ENCODE measurements at places on chromosomes 3 and 15. TPM values are rescaled to one million over a fixed set of nuclear protein-coding genes. Genes with fewer than 3 reads are reported as not detected.
A peak's percentile ranks its signal among the peaks of the same experiment; 100 is the strongest.

GRCh38 chr15:48384616-48385015 lies 53.4 kb downstream of the DUT start:
- DNase-seq, result no peak

- DNase-seq, result no peak
Measured at GRCh38 chr15:48641416-48641815, 4.1 kb downstream of the FBN1 start.

- DNase-seq, result no peak
Measured at GRCh38 chr3:186366206-186366605, 4.2 kb upstream of the DGKG start.

GPR149 gene
- not detected for total RNA-seq

DNA sequence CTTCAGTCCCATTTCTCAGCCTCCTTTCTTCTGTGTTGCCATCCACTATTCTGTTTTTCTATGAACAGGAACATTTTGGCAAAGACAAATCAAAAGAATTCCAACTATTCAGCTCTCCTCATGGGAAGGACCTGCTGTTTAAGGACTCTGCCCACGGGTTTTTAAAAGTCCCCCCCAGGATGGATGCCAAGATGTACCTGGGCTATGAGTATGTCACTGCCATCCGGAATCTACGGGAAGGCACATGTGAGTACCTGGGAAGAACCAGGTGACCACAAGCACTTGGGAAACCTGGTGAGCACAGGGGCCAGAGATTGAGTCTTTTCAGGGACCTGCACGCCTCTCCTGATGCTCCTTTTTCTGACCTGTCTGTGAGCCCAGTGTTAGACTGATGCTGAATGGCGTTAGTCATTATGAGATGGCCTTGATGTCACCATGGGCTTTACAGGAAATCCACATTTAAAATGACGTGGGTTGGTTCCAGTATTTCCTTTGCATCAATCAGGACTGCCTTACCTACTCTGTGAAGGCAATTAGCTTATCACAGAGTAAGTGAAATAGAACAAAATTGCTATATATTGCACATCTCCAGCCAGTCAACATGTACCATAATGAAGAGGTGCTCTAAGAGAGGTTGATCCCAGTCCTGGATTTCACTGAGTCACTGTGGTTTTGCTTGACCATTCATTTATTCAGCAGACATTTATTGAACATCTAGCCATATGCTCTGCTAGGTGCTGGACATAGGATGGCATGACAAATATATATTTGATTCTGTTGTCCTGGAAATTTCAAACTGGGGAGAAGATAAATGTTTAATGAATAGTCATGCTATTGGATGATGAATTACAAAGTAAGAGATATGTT lies 11.7 kb downstream of the TF start:
- no peak for DNase-seq

GRCh38 chr3:12155828-12156227 lies 2.9 kb downstream of the TIMP4 start:
- no peak for DNase-seq

DNA sequence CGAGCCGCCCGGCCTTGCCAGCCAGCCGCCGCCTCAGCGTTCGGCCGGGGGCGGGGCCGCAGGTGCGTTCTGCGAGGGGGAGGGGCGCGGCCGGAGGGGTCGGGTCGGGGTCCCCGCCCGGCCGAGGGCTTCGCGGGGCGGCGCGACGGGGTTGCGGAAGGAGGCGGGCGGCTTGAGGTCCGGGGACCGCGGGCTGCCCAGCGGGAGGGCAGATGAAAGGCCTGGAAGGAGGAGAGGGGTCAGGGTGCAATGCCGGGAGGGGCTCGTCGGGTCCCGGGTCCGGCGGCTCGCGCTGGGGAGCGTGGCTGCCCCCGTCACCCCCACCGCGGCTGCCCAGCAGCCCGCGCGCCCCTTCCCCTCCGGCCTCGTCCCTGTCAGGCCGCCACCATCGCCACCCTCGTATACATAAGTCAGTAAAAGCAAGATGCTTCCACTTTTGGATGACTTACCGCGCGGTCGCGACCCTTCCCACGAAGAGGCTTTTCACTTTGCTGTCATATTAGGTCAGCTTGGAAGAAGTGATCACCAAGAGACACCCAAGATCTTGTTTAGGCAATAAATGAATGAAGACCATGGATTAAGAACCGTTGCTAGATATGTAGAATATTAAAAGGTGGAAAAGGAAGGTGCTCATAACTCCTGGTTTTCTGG lies 620 bp upstream of the ANP32A start:
- no peak for DNase-seq

DNA sequence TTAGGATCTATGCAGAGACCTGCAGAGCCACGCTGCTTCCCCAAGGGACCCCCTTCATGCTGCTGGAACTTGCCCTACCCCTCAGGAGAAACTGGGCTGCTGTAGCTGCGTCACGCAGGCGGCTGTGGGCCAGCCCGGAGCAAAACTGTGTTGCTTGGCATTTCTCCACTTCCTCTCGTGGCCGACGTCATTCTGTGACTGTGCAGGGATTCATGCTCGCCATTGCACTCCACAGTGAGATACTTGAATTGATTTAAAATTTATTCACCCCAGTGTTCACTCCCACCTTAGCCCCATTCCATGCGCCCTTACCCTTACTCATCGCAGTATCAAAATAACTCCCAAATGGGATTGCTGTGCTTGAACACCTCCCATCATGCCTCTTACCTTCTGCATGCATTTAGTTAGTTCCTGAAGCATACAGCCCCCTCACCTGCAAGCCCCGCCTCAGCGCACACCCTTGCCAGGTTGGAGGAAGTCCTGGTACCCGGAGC lies 45.7 kb downstream of the TMEM44 start:
- no peak for DNase-seq

MESP1 gene
- total RNA-seq, result 1.9 TPM

DNA sequence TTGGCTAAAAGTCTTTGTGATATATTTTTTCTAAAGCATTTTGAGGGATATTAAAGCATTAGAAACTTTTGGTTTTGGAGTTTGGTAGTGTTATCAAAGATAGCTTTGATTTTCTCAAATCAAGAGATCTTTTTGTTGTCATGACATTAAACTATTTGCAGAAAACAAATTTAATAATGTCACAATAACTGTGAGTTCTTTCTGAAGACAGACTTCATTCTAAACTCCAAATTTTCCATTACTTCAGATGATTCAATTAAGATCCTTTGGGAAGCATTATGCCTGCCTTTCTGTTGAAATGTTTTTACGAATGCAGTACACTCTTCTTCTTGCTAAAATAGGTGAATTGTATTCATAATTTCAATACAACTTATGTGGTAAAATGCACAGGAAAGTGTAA lies 145.4 kb downstream of the ALCAM start:
- DNase-seq, result no peak

GUCA1C gene
- not detected for total RNA-seq

GRCh38 chr3:195107593-195107992 lies 163.4 kb downstream of the XXYLT1 start:
- DNase-seq, result no peak

FOXL2 gene
- total RNA-seq, result not detected

GRCh38 chr3:82353306-82354171 lies 592.1 kb upstream of the GBE1 start:
- peak; percentile 20 for DNase-seq

- no peak for DNase-seq
Measured at GRCh38 chr15:38883987-38884386, 319.4 kb upstream of the RASGRP1 start.

DNA sequence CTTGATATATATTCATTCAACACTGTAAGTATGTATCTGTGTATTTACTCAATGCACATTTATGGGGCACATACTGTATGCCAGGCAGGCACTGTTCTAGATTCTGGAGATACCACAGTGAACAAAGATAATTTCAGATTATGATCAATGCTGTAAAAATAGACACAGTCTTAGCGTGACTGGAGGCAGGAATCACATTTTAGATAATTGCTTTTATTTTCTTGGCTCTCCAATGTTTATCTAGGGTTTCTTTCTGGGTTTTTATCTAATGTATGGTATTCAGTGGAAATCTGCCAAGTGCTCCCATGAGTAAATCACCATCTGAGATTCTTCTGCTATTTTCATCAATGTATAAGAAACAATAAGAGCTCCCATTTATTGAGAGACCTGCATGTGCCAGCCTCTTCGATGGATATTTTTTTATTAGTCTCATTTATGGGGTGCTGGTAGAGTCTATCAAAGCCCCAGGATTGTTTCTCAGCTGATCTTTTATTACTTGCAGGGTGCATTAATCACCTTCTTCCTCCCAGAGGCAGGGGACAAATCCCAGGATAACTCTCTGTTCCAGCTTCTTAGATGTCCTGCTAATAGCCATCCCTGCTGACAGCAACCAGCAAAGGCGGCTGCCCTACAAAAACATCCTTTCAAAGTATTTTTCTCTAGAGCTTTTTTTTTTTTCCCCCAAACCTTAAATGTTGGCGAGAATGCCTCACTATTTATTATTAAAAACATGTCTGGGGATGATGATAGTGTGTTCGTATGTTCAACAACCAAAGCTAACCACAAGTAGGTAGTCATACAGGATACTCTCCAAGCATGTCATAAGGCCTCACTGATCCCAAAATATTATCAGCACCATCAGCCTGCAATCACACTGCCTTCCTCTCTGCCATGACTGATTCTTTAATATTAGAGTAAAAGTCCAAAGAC lies 331.0 kb upstream of the RASGRP1 start:
- no peak for DNase-seq

Measured in right lobe of liver (tissue), 6 donors.